Eye (tissue), 1 donor: ENCODE measurements at places on chromosomes 2 and 18.

GRCh38 chr18:3995476-3996102 is 459.5 kb downstream of the DLGAP1 start:
- peak; percentile 91 for DNase-seq

GRCh38 chr2:160534249-160534648 is 40.6 kb upstream of the RBMS1 start:
- no peak for DNase-seq

GRCh38 chr2:35410431-35411061 is 945.0 kb upstream of the CRIM1 start:
- DNase-seq: peak; percentile 71

- DNase-seq: peak; percentile 74
These were observed 5.8 kb downstream of the SLC14A2 start for GRCh38 chr18:45621061-45621511.

- no peak for DNase-seq
These were observed 94.0 kb downstream of the NDUFA10 start for GRCh38 chr2:239930871-239931771.

DNA sequence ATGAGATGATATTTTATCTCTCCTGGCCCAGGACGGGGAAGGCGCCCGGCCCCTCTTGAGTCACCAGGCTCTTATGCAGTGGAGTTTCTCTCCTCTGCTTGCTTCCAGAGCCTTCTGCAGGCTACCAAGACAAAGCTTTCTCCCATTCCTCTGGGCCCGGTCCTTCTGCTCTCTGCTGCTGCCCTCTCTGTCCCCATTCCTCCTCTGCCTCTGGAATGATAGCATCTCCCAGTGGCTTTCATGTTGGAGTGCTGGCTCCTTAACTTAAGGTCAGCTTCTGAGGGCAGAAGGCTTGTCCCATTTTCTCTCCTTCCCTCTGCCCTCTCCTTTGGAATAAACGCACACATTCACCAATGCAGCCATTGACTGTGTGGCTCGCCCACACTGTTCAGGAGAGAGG is 86.2 kb downstream of the SDC1 start:
- DNase-seq: no peak

- peak; percentile 46 for DNase-seq
These were observed 33.9 kb downstream of the BMP10 start for GRCh38 chr2:68837164-68837860.

GRCh38 chr2:86441882-86442641 is 891 bp downstream of the KDM3A start:
- DNase-seq: peak; percentile 78

DNA sequence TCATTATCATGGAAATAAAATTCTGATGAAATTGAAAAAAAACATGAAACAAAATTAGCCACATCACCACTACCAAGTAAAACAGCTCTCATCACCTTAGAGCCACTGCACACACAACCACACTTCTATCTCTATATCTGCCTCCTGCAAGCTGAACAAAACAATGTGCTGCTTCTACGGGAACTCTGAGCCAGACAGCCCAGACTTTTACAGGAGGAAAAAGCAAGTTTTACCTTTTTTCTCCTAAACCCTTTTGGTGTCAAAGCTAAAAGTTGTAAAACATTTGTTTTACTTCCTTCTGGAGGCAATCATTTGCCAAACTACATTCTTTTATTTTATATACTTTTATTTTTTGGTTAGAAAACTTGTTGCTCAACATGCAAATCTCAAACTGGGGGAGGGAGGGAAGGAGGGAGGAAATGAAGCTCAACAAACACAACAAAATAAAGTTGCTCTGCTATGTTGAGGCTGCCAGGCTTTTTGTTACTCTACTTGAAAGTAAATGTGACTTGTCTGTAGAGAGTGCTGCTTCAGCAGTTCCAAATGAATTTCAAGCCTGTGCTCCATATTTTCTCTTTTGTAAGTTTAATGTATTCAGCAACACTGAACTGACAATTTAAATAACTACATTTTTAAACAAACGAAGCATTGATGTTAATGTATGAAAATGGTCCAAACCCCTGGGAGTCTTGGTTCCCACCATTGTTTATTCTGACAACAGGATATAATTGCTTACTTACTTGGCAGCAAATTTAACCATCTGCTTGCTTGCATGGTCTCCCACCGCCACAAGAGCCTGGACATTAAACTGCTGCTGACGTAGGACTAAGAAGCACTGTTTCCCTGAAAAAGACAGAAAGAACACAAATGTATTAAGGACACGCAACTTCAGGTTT is 24.5 kb downstream of the DARS1 start:
- DNase-seq: peak; percentile 65

- DNase-seq: no peak
These were observed 6.1 kb upstream of the LAMA3 start for GRCh38 chr18:23683155-23683554.

DNA sequence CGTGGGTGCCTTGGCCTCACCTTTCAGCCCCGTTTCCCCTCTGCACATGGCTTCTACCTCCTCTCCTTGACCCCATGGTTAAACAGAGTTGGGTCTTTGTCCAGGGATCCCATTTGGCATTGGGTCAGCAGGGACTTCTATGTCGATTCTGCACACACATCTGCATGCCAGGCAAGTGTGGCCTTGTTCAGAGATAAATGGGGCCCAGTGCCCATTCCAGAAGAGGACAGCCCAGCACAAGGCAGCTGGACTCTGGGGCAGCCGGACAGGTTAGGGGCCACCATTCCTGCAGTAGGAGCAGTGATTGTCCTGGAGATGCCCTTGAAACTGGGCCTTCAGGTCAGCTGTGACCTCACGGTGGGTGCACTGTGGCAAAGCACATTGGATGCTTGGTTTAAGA is 13.1 kb downstream of the CABLES1 start:
- no peak for DNase-seq

DNA sequence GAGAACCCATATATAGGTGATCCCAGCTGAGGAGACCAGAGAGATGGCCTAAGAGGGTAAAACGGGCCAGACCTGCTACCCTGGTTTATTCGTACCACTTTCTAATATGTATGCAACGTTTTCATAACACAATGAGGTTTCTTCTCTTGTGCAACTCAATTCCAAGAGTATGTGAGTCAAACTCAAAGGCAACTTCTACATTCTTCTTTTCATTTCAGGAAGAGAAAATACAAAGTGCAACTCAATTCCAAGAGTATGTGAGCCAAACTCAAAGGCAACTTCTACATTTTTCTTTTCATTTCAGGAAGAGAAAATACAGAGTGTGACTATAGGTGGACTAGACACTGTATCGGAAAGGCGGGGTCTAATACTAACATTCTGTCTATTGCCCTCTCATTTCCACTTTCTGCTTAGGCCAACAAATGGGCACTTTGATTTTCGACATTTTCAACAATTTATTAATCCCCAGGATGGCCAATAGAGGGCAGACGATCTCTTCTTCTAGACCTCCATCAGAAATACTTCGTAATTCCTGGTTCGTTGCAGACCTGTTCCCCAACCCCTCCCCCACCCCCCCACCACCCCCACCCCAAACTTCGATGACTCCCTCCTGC is 3.7 kb upstream of the CRIM1 start:
- peak; percentile 76 for DNase-seq

DNA sequence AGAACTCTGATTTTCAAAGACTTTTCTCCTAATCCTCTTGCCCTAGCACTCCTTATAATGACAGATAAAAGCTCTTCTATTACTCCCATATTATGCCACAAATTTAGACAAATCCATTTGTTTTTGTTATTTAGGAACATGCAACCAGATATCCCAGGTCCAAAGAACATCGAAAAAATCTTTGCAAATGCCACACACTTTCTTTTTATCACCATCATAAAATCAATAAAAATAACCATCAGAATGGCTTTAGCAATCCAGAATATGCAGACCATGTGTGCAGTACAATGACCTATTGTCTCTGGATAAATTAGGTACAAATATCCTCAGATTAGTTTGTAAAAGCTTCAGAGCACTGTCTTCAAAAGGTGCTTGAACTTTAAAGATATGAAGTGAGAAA is 376.2 kb upstream of the TCF4 start:
- no peak for DNase-seq

- DNase-seq: no peak
These were observed 387.8 kb downstream of the ZNF521 start for GRCh38 chr18:24964216-24964615.

GRCh38 chr2:25473758-25474340 is 132.1 kb upstream of the DNMT3A start:
- DNase-seq: peak; percentile 79

GRCh38 chr2:186518291-186518690 is 32.2 kb downstream of the ZC3H15 start:
- no peak for DNase-seq

GRCh38 chr18:68803356-68803755 is 5.5 kb downstream of the CCDC102B start:
- peak; percentile 56 for DNase-seq

GRCh38 chr2:8279506-8279905 is 402.4 kb upstream of the ID2 start:
- no peak for DNase-seq

DNA sequence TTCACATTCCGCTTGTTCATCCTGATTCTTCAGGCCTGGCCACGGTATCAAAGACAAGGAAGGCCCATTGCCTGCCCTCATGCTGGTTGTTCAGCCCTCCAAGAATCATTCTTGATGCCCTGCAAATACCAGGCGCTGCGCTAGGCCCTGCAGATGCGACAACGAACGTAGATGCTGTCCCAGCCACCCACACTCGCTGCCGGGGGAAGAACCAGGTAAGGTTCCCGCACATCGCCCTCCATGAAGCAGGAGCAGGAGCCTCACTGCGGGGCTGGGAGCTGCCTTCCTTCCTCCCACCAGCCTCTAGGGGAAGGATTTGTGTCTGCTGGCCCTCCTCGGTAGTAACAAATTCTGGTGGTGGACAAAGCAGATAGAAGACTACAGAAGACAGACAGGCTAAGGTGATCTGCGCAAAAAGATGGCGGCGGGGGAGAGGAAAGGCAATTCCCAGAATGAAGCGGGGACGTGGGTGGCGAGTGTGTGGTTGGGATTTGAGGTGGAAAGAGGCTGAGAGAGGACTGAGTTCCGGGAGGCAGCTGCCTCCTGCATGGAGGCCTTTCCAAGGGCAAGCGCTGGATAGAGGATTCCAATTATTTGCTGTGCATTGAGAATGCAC is 19.8 kb upstream of the GPR55 start:
- no peak for DNase-seq

GRCh38 chr2:95110395-95110794 is 11.2 kb downstream of the MRPS5 start:
- DNase-seq: no peak

DNA sequence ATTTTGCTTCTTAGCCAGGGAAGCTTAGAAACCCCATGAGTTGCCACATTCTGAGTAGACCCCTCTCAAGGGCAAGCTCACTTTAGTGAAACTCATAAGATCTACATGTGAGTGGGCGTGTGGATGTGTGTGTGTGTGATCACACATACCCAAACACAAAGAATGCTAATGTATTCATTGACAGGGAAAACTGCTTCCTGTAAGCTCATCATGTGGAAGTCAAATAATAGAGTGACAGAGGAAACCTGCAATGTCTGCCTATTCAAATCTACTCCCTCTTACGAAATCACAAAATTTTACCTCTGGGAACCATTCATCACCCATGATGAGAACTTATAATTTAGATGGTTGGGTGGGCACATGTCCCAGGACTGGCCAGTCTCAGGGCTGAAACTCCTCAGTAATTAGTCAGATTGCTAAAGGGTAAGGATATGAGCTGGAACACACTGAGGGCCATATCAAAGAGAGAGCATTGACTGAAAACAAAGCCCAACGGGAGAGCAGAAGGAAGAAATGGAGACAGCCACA is 94.5 kb upstream of the CCDC150 start:
- no peak for DNase-seq

DNA sequence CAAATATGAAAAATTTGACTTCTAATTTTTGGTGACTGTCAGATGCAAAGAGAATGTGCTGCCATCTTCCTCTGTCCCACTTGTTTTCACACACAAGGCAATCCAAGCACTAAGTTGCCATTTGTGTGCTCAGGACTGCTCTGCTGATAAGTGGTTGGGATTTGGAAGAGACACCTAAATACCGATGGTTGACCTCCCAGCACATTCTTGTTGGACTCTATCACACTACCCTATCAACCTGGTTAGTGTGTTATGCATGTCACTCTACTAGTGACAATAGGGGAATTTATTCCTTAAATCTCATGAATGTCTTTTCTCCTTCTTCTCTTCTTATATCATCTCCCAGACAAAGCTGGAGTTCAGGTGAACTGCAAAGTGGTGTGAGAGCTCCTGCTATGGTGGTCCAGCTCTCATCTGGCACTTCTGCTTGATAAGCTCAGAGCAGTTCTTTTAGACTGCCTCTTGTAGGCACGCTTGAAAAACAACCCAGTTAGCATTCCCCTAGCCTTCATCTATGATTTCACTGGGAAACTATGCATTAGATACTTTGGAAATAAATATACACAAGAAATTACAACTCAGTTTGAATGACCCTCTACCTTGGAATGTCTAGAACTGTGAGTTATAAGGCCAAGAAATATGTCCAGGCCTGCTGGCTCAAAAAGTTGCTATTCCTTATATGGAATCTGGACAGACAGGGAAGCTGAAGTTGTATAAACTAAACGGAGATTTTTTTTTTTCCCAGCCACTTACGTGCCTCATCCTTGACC is 404.8 kb downstream of the MEIS1 start:
- peak; percentile 29 for DNase-seq

GRCh38 chr18:79465392-79465991 is 69.8 kb downstream of the NFATC1 start:
- DNase-seq: peak; percentile 63

DNA sequence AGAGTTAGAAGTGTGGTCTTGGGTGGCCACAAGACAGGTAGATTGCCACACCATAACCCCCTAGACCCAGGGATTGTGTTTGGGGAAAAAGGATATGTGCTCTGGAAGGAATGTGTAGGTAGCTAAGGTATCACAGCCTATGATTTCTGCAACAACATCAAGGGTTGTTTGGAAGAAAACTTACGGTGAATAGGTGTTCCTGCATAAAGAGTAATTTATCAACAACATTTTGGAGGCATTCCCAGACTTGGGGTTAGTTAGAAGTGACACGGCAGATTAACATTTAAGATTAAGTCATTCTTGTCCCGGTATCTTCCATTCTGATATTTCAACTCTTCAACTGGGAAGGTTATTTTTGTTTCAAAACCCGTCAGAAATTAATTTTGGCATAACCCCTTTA is 65.5 kb downstream of the SPP2 start:
- no peak for DNase-seq

DNA sequence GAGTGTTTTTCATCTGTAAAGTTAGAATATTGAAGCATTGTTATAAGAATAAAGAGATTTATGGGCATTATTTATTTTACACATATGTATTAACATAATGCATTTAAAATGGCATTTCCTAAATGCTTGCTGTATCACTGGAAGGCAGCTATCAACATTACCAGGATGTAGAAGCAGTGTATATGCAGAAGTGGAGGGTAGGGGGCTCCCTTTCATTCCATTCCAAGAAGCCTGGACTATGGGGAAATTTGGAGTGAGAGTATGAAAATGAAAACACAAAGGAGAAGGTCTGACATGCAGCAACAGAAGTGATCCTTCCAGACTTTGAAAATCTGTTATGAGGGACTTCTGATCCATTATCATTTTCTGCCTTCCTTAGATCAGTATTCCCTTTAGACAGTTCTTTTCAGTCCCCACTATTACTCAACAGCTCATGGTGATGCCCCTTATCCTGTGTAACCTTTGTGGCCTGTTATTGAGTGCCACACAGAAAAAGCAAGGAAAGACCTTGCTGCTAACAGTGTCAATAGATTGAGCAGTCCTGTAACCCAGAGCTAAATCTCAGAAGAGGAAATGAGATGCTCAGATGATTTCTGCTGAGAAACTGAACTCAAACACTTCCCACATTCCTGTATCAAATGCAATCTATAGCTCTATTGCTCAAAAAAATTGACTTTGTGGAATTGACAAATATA is 216.6 kb downstream of the HNMT start:
- DNase-seq: peak; percentile 30

GRCh38 chr18:38116716-38117115 is 551.1 kb upstream of the CELF4 start:
- no peak for DNase-seq
